Activated CD4-positive, alpha-beta T cell treated with anti-CD3 and anti-CD28 coated beads, Interleukin-2, amount 10 ng/mL, durations not matched to agents 24 days and 14 days (primary cell): ENCODE measurements at places on chromosomes 6 and 20. TPM values are rescaled to one million over a fixed set of nuclear protein-coding genes. Genes with fewer than 3 reads are reported as not detected.

Gene SIRPB2
- not detected in 2 replicates for total RNA-seq

Gene CCDC170
- total RNA-seq = not detected in 2 replicates

Gene HTR1E
- total RNA-seq = not detected in 2 replicates

Gene NNAT
- total RNA-seq = 0.16 TPM in 1 of 2 replicates, not detected in the other

Gene FNDC1
- not detected in 2 replicates for total RNA-seq

Gene WFDC13
- total RNA-seq = not detected in 2 replicates

Gene SMLR1
- total RNA-seq = not detected in 2 replicates

Gene NR2E1
- total RNA-seq = not detected in 2 replicates

Gene DEK
- total RNA-seq = 170 and 175 TPM in 2 replicates

Gene FOXC1
- 0.07 TPM in 2 replicates for total RNA-seq

Gene C2
- 0.30 and 0.43 TPM in 2 replicates for total RNA-seq

Gene VPS16
- total RNA-seq = 44.3 and 44.9 TPM in 2 replicates

- no peak for DNase-seq
Observed at GRCh38 chr6:147906361-147906760, 397.9 kb downstream of the SAMD5 start.

DNA sequence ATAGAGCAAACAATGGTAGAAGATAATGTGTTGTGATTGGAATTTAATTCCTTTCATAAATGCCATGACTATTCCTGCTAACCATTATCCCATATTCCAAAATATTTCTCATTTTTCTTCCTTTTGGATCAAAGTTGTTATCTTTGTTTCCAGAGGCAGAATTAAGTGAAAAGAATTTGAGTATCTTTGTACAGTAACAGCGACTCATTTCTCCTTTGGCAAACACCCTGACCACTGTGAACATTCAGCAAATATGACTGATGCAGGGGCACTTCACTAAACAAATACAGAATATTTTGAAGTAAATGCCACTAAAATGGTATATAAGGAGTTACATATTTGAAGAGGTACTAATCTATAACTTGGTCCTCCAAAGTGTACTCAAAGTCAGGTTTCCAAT, 105.0 kb upstream of the LAMP5 start:
- DNase-seq = no peak

- no peak for DNase-seq
Observed at GRCh38 chr6:1767481-1768246, 157.9 kb downstream of the FOXC1 start.

- DNase-seq = no peak
Observed at GRCh38 chr20:46289432-46289831, 18.9 kb downstream of the CDH22 start.

GRCh38 chr6:160041608-160042007, 72.7 kb downstream of the IGF2R start:
- no peak for DNase-seq

- DNase-seq = no peak
Observed at GRCh38 chr6:168062346-168063289, 16.4 kb downstream of the FRMD1 start.

DNA sequence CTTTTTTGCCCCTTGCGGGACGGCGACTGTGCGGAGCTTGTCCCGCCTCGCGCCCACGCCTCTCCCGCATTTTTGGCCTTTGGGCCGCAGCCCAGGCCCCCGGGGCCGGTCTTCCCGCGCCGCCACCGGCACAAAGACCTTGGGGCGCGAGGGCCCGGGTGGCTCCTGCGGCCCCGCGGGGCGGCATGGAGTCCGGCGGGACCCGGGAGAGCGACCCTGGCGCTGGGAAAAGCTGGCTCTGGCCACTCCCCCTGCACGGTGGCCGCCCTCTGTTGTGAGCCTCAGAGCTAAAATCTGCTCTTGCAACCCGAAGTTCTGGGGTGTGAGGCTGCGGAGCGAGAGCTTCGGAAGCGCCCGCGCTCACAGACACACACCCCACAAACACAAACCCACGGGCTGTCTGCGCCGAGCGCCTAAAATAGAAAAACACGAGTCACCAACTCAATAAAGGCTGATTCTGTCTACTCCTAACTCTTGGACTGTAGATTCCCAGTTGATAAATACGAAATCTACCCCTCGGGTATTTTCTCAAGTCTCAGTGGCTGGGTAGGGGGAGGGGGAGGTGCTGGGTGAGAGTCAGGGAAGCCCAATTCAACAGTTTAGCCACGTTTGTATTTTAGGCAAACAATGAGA, 496 bp upstream of the BEND3 start:
- DNase-seq = peak; percentile 76

- DNase-seq = peak; percentile 73
Observed at GRCh38 chr20:56414842-56415765, 3.0 kb downstream of the CASS4 start.

DNA sequence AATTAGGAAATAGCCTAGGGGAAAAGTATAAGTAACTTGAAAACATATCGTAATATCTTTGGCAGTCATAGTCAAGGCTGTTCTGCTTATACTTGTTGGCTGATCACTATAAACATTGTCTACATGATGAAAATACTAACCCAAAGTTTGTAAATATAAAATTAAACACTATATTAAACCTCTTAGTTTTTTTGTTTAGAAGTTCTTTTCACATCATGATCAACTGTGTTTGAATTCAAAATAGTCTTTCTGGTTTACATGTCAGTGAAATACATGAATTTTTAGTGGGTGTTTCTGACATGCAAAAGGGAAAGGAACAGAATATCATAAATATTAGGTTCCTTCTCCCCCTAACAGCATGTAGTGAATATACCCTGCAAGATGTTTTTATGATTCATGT, 43.5 kb downstream of the ADGRG6 start:
- DNase-seq = no peak

GRCh38 chr6:151443454-151443853, 8.5 kb downstream of the RMND1 start:
- no peak for DNase-seq

DNA sequence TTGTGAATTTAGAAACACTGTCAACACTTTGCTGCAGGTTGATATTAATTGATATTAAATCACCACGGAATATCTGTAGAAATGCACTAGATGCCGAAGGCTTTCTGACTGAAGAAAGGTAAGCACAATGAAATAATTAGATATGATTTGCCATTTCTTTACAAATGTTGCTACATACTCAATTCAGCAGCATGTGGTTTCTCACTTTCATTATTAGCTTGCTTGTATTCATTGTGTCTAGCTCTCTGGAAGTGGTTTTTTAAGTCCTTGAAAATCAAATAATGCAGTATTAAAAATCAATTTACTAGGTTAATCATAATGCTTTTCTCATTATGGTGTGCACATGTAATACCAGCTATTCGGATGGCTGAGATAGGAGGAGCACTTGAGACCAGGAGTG, 231.3 kb upstream of the MARCKS start:
- no peak for DNase-seq

- no peak for DNase-seq
Observed at GRCh38 chr6:167682125-167682524, 144.6 kb upstream of the AFDN start.

DNA sequence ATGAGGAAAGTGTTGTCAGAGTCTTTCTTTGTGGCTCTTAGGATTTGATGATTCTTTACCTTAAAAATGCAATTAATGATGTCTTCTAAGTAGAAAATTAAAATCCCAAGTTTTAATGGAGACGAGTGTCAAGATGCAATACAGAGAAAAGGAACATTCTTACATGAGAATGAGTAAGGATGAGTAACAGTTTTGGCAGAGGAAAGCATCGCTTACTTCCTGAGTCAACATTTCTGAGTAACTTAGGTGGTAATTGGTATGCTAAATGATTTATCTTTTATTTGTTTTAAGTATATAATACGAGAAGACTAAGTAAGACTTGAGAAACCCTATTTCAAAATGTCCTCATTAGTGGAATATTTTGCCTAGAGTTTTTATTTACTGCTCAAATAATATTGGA, 101.3 kb downstream of the RTN4IP1 start:
- DNase-seq = no peak

DNA sequence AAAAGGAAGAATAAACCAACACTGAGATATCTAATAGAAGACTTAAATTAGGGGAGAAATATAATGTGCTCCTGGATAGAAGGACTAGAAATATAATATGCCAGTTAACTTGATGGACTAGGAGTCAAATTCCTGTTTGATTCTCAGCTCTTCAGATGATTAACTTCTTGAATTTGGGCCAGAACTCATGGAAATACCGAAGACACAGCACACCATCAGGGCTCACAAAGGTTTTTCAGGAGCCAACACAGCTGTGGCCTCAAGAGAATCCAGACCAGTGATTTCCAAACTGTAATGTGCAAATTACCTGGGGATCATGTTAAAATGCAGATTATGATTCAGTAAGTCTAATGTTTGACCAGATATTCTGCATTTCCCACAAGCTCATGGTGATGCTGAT, 33.8 kb upstream of the LRRC1 start:
- no peak for DNase-seq

- no peak for DNase-seq
Observed at GRCh38 chr6:52330470-52330869, 31.5 kb upstream of the PAQR8 start.

GRCh38 chr6:145096846-145097245, 638.5 kb downstream of the EPM2A start:
- DNase-seq = peak; percentile 35

GRCh38 chr20:35539756-35540212, 2.1 kb upstream of the ERGIC3 start:
- peak; percentile 70 for DNase-seq

DNA sequence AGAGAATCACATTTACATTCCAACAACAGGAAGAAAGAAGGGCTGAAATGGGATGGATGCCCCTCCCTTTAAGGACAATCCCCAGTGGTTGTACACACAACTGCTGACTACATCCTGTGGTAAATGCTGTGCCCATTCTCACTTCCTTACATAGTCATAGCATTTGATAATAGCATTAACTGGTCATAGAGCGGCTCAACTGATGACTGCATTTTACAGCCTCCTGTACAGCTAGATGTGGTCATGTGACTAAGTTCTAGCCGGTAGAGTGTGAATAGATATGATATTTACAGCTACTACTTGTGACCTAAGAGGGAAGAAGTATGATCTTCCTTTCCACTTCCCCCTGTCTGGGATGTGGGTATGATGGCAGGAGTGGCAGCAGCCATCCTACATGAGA, 24.7 kb downstream of the KCNK17 start:
- no peak for DNase-seq

GRCh38 chr6:113148566-113148965, 708.6 kb upstream of the MARCKS start:
- no peak for DNase-seq
